Activated T-helper 17 cell treated with anti-CD3 and anti-CD28 coated beads, Interleukin-2, amount 50 U/mL, for 72 hours (primary cell): ENCODE measurements at places on chromosomes 2 and 18.

GRCh38 chr2:184849516-184849915 is 251.2 kb downstream of the ZNF804A start:
- no peak overlapping the region for H3K4me3 ChIP-seq
- H3K4me1 ChIP-seq = no peaks in the 10 kb centered on the region
- H3K27me3 ChIP-seq = no peaks in the 10 kb centered on the region
- no peak for ATAC-seq
- H3K36me3 ChIP-seq = no peaks in the 10 kb centered on the region

DNA sequence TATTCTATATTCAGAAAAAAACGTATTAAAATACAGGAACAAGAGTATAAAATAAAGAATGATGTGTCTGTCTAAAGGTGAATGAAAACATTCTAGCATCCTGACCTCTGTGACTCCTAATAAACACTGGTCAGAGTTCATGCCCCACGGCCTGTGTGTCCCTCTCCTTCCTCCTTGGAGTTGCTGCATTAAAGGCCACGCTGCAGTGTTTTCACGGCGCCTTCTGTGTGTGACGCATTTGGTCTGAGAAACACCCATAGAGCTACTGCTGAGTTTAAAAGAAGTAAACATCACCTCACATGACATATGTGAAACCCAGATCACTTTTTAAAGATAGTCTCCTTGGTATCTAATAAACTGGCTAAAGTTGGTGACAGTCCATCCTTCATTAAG is 90.5 kb downstream of the ITGB1BP1 start:
- H3K4me1 ChIP-seq = no peaks in the 10 kb centered on the region
- no peak overlapping the region for H3K27ac ChIP-seq
- ATAC-seq = no peak
- peaks cover 10% of the 10 kb centered on the region for H3K27me3 ChIP-seq

DNA sequence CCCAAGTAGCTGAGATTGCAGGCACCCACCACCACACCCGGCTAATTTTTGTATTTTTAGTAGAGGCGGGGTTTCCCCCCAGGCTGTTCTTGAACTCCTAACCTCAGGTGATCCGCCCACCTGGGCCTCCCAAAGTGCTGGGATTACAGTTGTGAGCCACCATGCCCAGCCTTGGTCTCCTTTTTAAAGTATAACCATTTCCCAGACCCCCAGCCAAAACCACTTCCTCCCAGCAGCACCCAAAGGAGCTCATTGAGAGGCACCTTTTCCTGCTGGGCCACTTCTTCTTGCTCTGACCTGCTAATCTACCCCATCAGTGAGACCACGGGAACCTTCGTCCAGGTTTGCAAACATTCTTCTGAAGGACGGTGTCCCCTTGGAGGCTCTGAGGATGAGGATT is 69.9 kb downstream of the INPP5D start:
- peaks cover 5% of the 10 kb centered on the region for H3K4me1 ChIP-seq
- H3K36me3 ChIP-seq = peaks cover 97% of the 10 kb centered on the region
- no peak for ATAC-seq
- peak overlapping the region; percentile 76 for H3K27ac ChIP-seq
- peak overlapping the region; percentile 15 for H3K4me3 ChIP-seq
- H3K27me3 ChIP-seq = no peaks in the 10 kb centered on the region

DNA sequence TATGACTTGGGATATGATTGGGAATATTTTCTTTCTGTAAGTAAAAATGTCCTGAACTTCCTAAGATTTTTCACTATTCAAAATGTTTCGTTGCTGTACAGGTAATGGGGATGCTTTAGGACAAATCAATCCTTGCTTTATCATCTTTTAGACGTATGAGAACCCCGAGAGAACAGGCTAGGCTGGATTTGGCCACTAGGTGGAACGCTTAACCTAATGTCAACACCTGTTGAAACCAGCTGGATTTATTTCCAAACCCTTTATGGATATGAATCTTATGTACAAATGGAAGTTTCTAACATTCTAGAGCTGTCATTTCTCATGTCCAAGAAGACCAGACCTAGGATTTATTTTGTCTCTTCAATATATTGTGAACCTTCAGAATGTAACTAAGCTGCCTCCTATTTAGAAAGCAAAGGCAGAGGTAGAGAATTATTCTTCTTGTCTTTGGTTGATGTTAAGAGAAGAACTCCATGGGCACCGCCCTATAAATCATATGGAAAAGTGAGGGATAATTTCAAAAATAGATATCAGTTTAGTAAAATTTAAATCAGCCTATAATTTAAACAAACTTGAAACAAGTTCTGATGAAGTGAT is 96.7 kb downstream of the PMAIP1 start:
- no peak for ATAC-seq
- no peak overlapping the region for H3K27ac ChIP-seq
- peaks cover 41% of the 10 kb centered on the region for H3K27me3 ChIP-seq
- no peaks in the 10 kb centered on the region for H3K4me1 ChIP-seq

DNA sequence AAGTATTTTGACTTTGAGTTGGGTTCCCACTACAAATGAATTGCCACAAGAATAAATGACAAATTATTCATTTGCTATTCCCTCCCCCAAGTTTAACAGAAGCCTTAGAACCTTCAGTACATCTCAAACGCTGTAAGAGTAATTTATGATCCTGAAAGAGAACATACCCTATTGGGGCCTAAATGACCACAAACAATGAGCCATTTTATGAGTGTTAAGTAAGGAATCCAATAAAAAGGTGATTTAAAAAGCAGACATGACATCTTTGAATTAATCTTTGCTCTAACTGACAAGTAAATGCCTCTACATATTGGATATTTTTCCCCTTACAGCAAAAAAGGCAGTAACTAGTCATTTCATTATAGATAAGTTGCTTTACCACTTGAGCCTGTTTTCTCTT is 136.9 kb downstream of the NRXN1 start:
- H3K4me3 ChIP-seq = no peak overlapping the region
- ATAC-seq = no peak
- H3K27me3 ChIP-seq = no peaks in the 10 kb centered on the region
- no peaks in the 10 kb centered on the region for H3K4me1 ChIP-seq

- no peak overlapping the region for H3K4me3 ChIP-seq
- no peak for ATAC-seq
- no peaks in the 10 kb centered on the region for H3K36me3 ChIP-seq
- H3K27me3 ChIP-seq = no peaks in the 10 kb centered on the region
Observed at GRCh38 chr2:39223909-39224308, 19.9 kb downstream of the CDKL4 start.

GRCh38 chr18:31098878-31099277 is 3.3 kb downstream of the DSC2 start:
- H3K4me3 ChIP-seq = no peak overlapping the region
- H3K4me1 ChIP-seq = no peaks in the 10 kb centered on the region
- H3K27ac ChIP-seq = no peak overlapping the region
- H3K36me3 ChIP-seq = no peaks in the 10 kb centered on the region
- peaks cover 13% of the 10 kb centered on the region for H3K27me3 ChIP-seq
- ATAC-seq = no peak

- ATAC-seq = peak; percentile 48
- H3K36me3 ChIP-seq = no peaks in the 10 kb centered on the region
- H3K4me3 ChIP-seq = no peak overlapping the region
- no peaks in the 10 kb centered on the region for H3K4me1 ChIP-seq
Observed at GRCh38 chr2:59905731-59906130, 647.7 kb downstream of the BCL11A start.

DNA sequence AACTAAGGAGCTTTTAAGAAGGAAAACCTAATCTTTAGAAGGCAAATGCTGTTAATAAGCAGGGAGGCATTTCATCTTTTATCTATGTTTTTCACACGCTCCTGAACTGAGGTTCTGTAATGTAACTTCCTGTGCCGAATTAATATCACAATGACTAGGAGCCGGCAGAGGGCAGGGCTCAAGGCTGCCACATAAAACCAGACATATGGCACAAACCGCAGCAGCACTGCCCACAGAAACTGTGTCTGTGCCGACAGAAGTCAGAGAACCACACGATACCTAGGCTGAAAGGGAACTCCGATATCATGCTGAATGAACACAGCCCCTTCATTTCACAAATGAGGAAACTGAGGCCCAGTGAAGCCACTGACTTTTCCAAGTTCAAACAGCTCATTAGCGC is 112.1 kb downstream of the EIPR1 start:
- H3K27me3 ChIP-seq = no peaks in the 10 kb centered on the region
- peaks cover 10% of the 10 kb centered on the region for H3K4me1 ChIP-seq
- ATAC-seq = peak; percentile 65
- H3K36me3 ChIP-seq = no peaks in the 10 kb centered on the region
- H3K27ac ChIP-seq = peak overlapping the region; percentile 23

- ATAC-seq = no peak
- no peak overlapping the region for H3K4me3 ChIP-seq
- H3K27ac ChIP-seq = no peak overlapping the region
- no peaks in the 10 kb centered on the region for H3K36me3 ChIP-seq
Observed at GRCh38 chr2:10252661-10253060, 50.0 kb upstream of the HPCAL1 start.
